ENCODE measurements at places on chromosomes 6 and 20. TPM values are rescaled to one million over a fixed set of nuclear protein-coding genes. Genes with fewer than 3 reads are reported as not detected.

DNA sequence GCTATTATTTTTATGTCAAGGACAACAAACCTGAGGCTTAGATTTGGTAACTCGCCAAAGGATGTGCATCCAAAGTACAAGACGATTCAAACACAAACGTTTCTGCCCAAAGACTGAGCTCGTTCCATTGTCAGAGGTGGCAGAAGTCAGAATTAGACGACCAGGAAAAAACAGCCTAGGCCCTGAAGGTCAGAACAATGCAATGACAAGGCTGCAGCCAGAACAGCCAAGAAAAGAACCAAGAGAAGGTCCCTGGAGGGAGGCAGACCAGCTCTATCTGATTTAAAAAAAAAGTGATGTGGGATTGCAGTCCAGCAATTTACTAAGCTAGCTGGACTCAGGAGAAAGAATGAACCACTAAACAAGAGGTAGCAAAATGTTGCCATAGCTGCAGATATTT, 54.2 kb downstream of the NCOA7 start:
- no peak for DNase-seq

GRCh38 chr6:36853325-36853724, 14.1 kb upstream of the CPNE5 start:
- no peak for DNase-seq

Gene ADGRB3
- 0.10 TPM for total RNA-seq

- DNase-seq = no peak
Observed at GRCh38 chr6:1606780-1607515, 2.8 kb upstream of the FOXC1 start.

Gene SLC22A3
- total RNA-seq = not detected

Gene LST1
- not detected for total RNA-seq

Gene BRPF3
- 49.6 TPM for total RNA-seq

Gene ARFGEF3
- total RNA-seq = 1.5 TPM

DNA sequence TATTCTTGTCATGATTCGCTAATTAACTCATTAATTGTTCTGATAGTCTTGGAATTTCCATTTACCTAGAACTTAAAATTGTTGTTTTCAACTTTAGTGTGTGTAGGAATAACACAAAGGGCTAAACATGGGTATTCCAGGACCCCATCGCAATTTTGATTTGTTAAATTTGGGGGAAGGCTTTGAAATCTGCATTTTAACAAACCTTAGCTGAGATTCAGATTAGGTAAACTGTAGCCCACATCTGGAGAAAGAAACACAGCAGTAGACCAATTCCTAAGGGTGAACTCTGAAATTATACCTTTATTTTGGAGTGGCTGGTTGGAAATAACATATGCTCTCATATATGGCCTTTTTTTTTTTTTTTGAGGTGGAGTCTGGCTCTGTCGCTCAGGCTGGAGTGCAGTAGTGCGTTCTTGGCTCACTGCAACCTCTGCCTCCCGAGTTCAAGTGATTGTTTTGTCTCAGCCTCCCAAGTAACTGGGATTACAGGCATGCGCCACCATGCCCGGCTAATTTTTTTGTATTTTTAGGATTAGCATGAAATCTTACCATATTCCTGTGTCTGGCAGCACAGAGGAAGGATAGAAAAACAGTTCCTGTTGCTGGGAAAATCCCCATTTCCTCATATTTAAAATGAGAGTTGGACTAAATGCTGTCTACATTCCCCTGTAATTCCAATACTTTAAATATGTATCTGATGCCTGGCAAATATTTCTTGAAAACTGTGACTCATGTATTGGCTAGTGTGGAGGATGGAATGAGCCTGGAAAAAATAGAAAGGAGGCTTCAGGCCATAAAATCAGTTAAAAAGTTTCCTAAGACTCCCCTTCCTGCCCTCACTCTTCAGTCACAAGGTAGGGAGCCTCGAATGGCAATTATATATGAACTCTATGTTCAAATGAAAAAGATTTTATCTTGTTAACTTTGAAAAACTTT, 96.7 kb upstream of the FAM184A start:
- DNase-seq = no peak

- no peak for DNase-seq
Observed at GRCh38 chr6:14149053-14149738, 31.6 kb downstream of the CD83 start.

Gene ZNF391
- total RNA-seq = 4.4 TPM

GRCh38 chr20:63434599-63435378, 37.7 kb downstream of the KCNQ2 start:
- DNase-seq = peak; percentile 77

GRCh38 chr6:155084431-155085123, 89.5 kb downstream of the TIAM2 start:
- no peak for DNase-seq

Gene GABRR1
- total RNA-seq = not detected

DNA sequence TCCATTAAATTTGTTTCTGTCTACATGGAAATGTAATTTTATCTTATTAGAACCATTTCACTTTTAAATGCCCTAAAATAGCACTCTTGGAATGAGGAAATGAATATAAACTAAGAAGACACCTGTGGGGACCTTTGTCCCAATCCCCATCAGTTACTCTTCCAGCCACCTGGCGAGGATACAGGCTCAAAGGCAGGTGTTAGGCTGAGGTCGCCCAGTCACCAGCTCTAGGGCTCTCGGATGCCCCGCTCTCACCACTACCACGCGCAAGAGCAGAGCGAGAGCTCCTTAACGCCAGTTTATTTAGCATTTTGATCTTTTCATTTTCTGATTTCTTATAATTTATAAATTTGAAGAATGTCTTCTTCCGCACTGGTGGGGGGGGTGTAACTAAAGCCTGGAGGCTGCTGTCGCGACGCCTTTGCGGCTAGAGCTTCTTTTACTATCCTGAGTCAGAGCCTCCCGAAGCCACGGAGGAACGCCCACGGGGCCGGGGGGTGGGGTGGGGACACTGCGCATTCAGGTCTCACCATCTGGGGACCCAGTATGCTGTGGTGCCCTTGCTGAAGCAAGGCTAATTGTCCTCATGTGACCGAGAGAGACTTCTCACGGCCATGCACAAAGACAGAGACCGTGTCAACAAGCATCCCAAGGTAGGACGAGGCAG, 38.7 kb upstream of the AFDN start:
- no peak for DNase-seq

Gene TRAPPC3L
- not detected for total RNA-seq

Gene PLN
- not detected for total RNA-seq

GRCh38 chr6:169097381-169097959, 156.2 kb downstream of the THBS2 start:
- DNase-seq = no peak

GRCh38 chr20:2246069-2246491, 49.7 kb upstream of the TGM3 start:
- DNase-seq = no peak

- DNase-seq = no peak
Observed at GRCh38 chr6:11397622-11398450, 139.7 kb upstream of the TMEM170B start.

DNA sequence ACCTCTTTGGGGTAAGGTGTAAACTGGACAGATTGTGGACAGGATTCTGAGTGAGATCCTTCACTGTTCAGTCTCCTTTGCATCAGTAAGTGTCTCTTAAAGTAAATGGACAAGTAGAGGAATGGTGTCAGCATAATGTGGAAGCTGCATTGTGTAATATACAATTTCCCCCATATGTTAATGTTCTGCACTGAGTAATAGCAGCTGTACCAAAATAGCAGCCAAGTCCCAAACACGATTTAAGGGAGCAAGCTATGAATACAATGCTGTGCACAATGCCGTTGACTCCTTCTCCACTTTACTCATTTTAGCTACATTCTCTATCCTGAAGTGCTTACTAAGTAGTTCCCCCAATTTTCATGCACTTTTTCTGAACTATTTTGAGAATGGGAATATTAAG, 21.1 kb upstream of the TRIM26 start:
- DNase-seq = no peak

DNA sequence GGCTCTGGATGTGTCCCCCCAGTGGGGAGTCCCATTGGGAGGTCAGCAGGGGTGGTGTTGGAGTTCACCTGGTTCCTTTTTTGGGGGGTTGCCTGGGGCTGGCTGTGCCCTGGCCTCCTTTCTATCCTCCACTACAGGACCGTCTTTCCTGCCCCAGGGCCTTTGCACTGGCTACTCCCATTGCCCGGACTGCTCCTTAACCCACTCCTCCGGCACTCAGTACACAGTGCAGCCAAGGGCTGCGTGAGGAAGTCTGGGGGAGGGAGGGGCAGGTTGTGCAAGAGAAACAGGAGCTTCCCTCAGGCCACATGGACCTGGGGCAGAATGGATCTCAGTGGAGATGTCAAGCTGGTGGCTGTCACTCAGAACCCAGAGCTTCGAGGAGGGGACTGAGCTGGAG, 429.3 kb upstream of the SULF2 start:
- no peak for DNase-seq

- no peak for DNase-seq
Observed at GRCh38 chr6:53724501-53724900, 58.9 kb upstream of the KLHL31 start.

DNA sequence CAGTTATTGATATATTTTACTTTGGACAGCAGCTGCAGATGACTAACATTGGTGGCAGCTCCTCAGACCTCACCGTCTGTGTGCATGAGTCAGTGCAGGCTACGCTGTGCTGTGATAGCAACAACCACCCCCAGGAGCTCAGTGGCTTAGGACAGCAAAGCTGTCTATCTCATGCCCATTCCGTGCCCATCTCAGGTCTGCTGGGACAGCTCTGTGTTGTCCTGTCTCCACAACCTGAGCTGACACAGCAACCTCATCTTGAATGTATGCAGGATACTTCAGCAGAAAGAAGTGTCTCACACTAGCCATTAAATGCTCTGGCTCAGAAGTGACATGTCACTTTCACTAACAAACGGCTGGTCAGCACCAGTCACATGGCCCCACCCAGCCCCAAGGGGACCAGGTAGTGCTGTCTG, 47.7 kb downstream of the BANF2 start:
- peak; percentile 67 for DNase-seq

- peak; percentile 92 for DNase-seq
Observed at GRCh38 chr6:422433-423054, 31.0 kb downstream of the IRF4 start.

- DNase-seq = no peak
Observed at GRCh38 chr6:144649085-144649484, 363.9 kb downstream of the UTRN start.

DNA sequence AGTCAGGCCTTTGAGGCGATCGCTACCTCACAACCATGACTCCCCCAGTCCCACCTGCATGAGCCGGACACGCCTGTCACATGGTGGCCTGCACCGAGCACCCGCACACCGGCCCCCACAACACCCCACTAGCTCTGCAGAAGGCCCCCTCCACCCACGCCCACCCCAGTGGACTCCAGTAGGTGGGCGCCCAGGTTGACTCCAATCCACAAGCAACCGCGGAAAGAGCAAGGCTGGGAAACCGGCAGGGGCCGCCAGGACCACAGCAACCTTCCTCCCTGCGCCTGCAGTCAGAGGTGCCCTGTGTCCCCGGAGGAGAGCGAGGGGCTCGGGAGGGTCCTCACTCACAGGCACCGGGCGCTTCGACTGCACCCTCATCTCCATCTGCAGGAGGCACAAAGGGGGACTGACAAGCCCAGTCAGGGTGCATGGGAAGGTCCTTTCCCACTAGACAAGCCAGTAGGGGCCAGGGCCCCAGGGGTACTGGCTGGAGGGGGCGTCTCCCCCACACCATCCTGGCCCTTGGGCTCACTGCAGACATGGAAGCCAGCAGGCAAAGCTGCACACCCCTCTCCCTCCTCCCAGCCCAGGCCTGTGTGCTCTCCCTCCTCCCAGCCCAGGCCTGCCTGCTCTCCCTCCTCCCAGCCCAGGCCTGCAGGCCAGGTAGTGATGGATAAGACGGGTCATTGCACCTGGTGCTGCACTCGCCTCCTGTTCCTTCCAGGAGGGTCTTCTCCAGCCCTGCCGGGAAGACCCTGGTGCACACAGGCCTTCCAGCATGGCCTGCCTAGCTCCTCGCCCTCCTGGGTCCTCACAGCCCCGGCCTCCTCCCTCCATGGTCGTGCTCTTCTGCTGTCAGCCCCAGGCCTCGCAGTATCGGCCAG, 137.2 kb downstream of the DLL1 start:
- DNase-seq = no peak

- DNase-seq = no peak
Observed at GRCh38 chr6:152695372-152696045, 2.2 kb upstream of the MYCT1 start.
